Hematopoietic multipotent progenitor cell treated with erythropoietin and hydrocortisone succinate and interleukin-3 and kit ligand, for 15 days (in vitro differentiated cells): ENCODE measurements at places on chromosomes 2 and 18.

DNA sequence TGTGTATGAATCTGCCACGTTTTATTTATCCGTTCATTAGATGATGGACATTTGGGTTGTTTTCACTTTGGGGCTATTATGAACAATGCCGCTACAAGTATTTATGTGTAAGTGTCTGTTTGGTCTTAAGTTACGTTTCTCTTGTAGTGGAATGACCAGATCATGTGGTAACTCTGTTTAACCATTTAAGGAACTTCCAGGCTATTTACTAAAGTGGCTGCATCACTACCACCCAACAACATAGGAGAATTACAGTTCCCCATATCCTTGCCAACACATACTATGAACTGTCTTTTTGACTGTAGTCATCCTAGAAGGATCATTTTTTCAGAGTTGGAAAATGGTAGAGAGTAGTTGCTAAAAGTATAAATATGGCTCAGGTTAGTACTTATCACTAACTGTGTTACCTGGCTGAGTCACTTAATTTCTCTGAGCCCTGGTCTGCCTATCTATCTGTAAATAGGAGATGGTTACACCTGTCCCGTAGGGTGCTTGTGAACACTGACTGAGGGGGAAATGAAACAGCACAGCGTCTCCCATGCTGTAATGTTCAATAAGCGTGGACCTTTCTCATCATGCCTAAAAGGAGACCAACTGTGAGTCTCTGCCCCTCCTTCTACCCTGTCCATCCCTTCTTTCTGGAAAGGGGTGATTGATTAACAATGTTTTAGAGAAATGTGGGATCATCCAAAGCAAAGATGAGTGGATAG is 103.1 kb downstream of the SH3RF3 start:
- DNase-seq: no peak

GRCh38 chr18:31649978-31650719 is 34.2 kb downstream of the B4GALT6 start:
- DNase-seq: no peak

DNA sequence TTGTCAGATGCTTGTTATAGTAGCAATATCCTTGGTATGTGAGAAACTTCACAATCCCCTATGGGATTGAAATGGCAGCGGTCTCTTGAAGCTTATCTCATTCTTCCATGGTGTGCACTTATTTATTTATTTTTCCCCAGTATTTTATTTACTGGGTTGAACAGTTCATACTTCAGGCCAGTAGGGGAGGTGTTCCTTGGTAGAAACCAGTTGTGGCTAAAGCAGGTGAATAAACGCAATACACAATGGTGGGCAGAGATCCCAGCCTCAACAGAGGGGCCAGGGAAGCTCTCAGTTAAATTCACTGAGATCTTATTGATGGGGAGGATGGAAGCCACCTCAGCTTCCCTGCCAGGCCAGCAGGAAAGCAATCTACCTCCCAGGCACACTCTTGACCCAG is 93.7 kb upstream of the SRD5A2 start:
- DNase-seq: no peak

GRCh38 chr2:185643434-185643833 is 95.2 kb upstream of the FSIP2 start:
- no peak for DNase-seq
